HEK293T (cell line): ENCODE measurements at places on chromosomes 1 and 21.

GRCh38 chr21:41958886-41959563 lies 5.2 kb upstream of the C2CD2 start:
- no peak for DNase-seq

DNA sequence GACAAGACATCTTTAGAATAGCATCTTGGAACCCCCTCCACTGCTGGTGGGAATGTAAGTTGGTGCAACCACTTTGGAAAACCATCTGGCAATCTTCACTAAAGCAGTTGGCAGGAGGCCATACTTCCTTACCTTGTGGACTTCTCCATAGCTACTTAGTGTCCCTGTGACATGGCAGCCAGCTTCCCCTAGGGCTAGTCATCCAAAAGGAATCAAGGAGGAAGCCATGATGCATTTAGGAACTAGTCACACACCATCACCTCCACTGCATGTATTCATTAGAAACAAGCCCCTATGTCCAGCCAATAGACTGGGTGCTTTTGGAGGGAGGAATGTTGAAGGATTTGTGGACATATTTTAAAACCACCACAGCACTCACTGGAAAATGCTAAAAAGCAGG lies 19.9 kb downstream of the MX2 start:
- DNase-seq = no peak

GRCh38 chr1:119929643-119930315 lies 33.5 kb upstream of the ADAM30 start:
- no peak for DNase-seq

GRCh38 chr1:202046748-202047708 lies 36.6 kb downstream of the ELF3 start:
- DNase-seq = no peak

GRCh38 chr1:197392541-197392940 lies 124.5 kb downstream of the CRB1 start:
- no peak for DNase-seq

- no peak for DNase-seq
Observed at GRCh38 chr1:53956308-53957168, 10.4 kb downstream of the LRRC42 start.

DNA sequence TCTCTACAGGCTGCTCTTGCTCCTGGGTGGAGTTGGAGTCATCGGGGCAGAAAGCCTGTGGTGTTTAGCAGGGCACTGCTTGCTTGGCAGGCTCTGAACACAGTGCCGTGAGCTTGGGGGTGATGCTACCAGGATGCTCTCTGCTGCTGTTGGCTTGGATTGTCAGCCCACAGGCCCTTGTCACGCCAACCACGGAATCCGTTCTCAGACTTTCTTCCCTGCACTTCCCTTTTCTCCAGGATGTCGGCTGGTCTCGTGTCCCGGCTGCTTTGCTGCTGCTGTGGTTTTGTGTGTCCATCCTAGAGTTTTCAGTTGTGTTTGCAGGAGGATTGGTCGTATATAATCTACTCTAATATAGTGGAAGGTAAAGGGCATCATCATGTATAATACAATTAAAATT lies 44.4 kb upstream of the TTC34 start:
- no peak for DNase-seq

DNA sequence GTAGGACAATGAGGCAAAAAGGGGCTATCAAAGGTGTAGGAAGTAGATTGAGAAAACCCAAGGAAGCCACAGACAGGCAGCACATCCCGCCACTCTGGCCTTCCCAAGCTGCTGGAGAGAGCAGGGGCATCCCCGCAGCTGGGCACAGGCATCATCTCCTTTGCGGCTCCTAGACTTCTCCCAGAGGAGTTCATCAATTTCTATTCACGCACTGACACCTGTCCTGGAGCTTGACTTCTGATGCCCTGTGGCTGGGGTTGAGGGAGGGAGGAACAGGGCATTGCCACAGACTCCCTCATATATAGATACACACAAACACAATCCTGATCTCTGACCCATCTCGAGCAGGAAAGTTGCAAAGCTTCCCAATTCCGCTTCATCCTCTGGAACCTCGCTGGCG lies 1.9 kb upstream of the TFAP2E start:
- no peak for DNase-seq

- DNase-seq = no peak
Observed at GRCh38 chr1:179143322-179143721, 61.5 kb downstream of the TOR3A start.

- no peak for DNase-seq
Observed at GRCh38 chr1:82057011-82057410, 256.3 kb downstream of the ADGRL2 start.

DNA sequence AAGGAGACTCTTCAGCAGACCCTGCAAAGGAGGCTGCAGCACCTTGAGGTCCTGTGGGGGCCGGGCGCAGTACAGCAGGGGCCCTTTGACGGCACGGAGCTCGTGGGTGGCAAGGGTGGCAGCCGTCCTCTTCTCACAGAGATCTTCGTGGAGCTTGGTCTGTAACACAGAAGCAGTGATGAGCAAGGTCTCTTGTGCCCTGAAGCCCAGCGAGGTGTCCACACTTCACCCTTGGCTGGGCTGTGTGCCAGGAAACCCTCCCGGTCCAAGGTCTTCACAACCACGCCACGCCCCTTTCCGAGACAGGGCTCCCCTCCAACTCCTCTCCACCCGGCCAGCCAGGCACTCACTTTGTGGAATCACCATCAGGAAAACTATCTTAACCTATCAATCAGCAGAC lies 11.3 kb downstream of the LRRC47 start:
- no peak for DNase-seq

DNA sequence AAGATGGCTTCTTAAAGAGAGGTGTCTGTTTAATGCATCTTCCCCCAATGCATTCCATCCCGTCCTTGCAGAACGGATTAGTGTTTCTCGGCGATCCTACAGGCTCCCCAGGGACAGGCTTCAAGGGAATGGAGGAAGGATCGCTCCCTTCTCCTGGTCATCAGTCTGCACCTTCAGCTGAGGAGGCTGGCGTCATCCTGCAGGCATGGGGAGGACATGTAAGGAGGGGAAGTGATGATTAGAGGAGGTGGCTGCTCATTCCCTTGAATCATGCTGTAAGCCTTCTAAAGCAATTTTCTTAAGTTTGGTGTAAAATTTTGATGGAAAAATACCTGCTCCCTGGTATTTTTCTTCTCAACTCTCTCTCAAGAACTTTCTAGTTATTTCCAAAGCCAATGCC lies 603.6 kb downstream of the NPHP4 start:
- no peak for DNase-seq

GRCh38 chr21:20554785-20555184 lies 443.4 kb upstream of the NCAM2 start:
- no peak for DNase-seq

DNA sequence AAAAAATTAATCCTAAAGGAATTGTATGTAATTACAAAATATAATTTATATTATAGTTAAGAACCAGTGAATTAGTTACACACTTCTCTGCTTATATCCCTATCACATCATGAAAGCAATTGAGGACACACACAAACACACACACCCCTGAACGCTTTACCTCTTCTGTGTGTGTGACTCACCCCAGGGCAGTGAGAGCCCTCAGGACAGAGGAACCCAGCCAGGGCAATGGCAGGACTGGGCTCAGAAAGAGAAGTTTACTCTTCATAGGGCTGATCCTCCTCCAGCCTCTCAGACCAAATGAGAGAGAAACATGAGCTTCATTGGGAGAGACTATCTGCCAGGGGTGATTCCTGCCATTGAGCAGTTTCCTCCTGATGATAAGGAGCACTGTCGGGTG lies 38.1 kb downstream of the SLC44A3 start:
- no peak for DNase-seq

- no peak for DNase-seq
Observed at GRCh38 chr1:186443638-186444037, 17.3 kb downstream of the PDC start.

DNA sequence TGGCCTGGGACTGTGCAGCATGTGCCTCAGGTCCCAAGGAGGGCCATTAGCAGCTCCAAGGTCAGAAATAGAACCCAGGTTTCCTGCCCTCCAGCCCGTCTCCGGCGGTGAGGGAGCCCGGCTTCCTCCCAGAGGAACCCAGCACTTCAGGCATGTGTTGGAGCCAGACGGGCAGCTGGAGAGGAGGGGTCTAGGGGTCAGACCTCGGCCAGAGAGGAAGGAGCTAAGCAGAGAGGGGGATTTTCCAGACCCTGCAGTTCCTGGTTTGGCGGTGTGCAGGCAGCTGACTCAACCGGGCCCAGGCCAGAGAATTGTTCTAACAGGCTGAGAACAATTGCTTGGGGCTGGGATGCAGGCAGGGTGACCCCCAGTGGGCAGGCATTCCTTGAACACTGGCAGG lies 37.1 kb downstream of the HSPG2 start:
- no peak for DNase-seq

DNA sequence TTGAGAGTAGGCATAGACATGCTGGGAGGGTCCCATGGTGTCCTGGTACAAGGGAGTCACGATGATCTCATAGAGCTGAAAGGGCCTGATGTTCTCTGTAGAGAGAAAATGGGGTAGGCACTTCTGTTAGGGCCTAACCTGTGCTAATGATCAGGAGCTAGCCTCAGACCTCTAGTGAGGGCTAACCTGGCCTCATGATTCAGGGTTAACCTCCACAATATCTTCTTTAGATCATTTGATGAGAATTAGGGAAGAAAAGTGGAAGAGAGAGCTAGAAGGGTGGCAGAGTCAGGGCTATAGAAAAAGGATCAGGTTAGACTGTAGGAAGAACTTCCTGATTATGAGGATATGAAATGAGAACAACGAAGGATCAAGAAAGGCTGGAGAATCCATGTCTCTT lies 5.0 kb upstream of the MRPS15 start:
- no peak for DNase-seq
